ENCODE measurements at places on chromosomes 6 and 20. TPM values are rescaled to one million over a fixed set of nuclear protein-coding genes. Genes with fewer than 3 reads are reported as not detected.

The EBF4 gene
- 17.1 TPM for total RNA-seq

The LGSN gene
- total RNA-seq: not detected

The LSM2 gene
- 28.1 TPM for total RNA-seq

The CBFA2T2 gene
- total RNA-seq: 16.5 TPM

DNA sequence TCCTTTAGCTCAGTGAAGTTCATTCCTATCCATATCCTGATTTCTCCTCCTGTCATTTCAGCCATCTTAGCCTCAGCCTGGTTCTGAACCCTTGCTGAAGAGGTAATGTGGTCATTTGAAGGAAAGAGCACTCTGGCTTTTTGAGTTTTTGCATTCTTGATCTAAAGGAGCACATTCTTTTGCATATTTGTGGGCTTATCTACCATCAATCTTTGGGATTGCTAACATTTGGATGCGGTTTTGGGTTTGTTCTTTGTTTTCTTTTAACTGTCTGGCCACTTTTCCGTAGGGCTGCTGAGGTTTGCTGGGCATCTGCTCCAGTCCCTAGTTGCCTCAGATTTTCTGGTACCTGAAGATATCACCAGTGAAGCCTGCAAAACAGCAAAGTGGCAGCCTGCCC lies 238.3 kb downstream of the EPM2A start:
- DNase-seq: no peak

DNA sequence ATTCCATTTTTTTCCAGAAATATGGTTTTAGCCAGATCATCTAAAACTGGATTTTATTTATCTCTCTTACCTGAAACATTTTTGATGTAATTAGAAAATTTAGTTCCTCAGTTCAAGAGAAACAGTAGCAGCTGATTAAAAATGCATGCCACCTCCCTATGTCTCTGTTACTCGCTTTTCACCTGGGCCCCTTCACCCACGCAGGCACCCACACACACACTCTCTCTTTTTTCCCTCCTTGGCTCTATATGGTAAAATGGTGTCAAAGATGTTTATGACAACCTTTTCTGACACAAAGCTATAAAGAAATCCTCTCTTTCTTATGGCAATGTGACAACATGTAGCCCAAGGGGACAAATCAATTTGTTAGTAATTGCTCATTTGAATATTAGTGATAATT lies 5.8 kb upstream of the SGK1 start:
- DNase-seq: no peak

GRCh38 chr20:45771182-45771759 lies 20.4 kb downstream of the WFDC3 start:
- DNase-seq: peak; percentile 78

DNA sequence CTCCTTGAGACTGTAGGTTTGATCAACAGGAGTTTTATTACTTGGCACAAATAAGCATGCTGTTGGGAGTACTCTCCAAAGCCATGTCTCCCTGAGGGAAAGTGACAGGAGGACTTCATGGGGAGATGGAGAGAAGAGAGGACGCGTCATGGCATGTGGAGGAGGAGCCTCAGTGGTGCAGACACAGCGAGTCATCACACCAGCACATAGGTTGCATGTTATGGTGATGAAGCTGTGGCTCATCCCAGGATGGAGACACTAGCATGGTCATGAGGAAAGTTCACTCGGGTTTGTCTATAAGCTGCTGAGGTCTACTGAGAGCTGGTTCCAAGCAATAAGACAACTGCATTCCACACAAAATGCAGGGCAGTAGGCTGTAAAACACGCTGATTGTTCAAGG lies 13.2 kb upstream of the SSTR4 start:
- no peak for DNase-seq

DNA sequence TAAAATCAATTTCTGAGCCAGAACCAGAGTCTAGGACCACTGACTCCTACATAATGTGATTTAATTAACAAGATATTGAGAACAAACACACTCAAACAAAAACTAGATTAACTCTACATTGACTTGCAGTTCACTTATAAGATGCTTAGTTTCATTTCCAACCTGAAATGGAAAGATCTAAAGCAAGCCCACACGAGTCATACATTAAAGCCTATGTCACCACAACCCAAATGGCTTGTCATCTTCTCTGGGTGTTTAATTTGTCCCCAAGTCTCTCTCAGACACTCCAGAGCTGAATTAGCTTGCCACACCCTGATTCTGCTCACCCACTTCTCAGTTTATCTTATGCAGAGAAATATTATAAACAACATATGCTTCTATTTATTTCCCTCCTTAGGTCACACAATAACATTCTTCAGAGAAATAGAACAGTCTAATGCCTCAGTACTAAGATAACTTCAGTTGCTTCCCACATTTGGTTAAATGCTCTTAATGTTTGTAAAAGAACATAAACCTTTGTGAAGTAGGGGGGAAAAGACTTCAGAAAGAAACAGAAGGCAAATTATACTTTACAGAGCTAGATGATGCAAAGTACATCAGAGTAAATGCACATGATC lies 8.8 kb upstream of the FBXO30 start:
- no peak for DNase-seq

DNA sequence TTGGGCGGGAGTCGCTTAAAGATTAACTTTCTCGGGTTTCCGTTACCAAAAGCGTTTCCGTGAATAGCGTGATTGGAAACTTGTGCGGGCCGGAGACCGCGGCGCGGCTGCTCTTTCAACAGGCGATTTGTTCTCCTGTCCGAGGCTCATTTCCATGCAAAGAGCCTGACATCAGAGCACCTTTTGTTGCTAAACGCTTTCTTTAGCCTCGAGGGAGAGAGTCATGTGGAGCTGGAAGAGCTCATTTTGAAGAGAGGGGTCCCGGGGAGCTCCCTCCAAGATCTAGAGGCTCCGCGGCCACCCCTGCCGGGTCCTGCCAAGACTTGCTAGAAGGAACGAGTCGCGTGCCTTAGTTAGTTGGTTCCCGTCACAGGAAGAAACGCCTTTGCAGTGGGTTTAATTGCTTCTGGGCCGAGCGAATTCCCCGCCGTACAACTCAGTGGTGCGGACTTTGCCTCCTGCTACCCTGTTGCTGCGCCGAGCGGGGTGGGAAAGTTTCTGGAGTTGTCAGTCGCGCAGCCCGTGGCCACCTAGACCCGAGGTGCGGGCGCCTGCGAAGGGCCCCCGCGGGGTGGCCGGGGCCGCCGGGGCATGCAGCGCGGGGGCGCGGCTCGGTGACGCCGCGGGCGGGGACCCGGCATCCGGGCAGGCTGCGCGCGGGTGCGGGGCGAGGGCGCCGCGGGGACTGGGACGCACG lies at the start of gene SASH1:
Gene SASH1 (plus strand): TSS at position 489 of the 697 bp plus-strand sequence. CDS start 230 bp downstream, outside the sequence.
- peak; percentile 6 for DNase-seq

- DNase-seq: no peak
Measured at GRCh38 chr20:43789593-43789992, 62.8 kb upstream of the GTSF1L start.
